ENCODE measurements at places on chromosomes 5 and 9. TPM values are rescaled to one million over a fixed set of nuclear protein-coding genes. Genes with fewer than 3 reads are reported as not detected.

NRG2 gene
- total RNA-seq = 0.30 TPM

ARID3C gene
- total RNA-seq = not detected

DNA sequence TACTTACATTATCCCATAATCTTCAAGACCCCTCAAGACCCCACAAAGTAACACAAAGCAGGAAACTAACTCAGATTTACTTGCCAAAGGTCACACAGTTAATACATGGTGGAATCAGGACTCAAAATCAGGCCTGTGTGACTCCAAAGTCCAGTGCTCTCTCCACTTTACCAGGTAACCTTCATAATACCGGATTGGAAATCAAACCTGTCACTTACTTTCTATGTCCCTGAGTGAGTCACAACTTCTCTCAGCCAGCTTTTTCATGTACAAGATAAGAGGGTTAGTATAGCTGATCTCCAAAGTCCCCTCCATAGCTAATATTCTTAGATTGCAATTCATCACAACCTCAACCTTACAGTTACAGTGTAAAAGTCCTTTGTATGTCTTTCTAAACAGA lies 17.1 kb downstream of the STRBP start:
- DNase-seq = no peak

GRCh38 chr5:132466433-132467286 lies 23.9 kb downstream of the IRF1 start:
- no peak for DNase-seq

GRCh38 chr5:478369-478981 lies 35.5 kb downstream of the EXOC3 start:
- DNase-seq = no peak

DNA sequence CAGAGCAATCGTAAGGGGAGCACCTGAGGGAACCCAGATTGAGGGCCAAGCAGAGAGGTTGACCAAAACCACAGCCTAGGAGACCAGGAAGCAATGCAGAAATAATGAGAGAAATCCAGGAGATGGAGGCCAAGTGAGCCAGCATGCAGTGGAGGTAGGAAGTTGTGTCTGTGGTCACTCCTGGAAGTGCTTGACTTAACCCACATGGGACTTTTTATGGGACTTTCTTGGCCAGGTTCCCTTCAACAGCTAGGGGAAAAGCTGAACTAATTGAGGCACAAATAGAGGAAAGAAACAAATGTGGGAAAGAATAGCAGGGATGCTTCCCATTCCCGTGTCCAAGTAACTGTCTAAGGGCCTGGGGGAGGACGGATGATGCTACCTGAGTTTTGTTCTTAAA lies 293.2 kb upstream of the CLINT1 start:
- DNase-seq = no peak

DNA sequence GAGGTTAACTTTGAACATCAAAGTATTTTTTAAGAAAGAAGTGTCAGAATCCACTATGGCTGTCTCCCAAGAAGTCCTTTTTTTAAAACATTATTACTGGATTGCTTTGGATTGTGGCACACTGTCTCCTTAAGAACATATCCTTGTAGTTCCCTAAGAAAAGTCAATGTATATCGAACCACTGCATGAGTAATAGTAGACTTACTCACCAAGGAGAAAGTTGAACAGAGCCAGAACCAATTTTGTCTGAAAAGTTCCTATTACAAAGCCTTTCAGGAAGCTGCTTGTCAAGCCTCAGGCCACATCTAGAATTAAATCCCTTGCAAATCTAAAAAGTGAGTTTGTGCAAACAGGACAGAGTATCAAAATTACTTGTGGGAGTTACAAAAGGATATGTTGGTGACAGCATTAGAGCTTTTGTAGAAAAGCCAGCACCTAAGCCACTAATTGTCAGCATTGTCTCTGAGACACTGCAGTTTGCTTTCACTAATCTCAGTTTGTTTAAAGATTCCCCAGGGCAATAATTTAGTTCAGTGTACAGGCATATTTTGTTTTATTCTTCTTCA lies 195.4 kb downstream of the MPDZ start:
- DNase-seq = no peak

- DNase-seq = no peak
Measured at GRCh38 chr5:3209918-3210317, 385.7 kb upstream of the IRX1 start.

DNA sequence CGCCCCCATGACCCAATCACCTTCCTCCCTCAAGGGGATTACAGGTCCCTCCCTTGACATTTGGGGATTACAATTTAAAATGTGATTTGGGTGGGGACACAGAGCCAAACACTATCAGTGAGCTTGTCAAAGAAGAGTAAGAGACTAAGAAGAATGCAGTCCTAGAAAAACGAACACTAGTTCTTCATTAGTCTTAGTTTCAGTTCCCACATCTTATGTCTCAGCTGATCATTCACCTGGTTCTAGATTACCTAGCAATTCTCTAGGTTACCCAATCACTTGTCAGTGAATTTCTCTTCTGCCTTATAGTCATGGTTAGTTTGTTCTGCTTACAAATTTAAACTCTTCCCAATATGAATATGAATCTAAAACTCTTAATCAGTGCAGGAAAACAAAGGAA lies 251.5 kb downstream of the COX7C start:
- DNase-seq = no peak

DNA sequence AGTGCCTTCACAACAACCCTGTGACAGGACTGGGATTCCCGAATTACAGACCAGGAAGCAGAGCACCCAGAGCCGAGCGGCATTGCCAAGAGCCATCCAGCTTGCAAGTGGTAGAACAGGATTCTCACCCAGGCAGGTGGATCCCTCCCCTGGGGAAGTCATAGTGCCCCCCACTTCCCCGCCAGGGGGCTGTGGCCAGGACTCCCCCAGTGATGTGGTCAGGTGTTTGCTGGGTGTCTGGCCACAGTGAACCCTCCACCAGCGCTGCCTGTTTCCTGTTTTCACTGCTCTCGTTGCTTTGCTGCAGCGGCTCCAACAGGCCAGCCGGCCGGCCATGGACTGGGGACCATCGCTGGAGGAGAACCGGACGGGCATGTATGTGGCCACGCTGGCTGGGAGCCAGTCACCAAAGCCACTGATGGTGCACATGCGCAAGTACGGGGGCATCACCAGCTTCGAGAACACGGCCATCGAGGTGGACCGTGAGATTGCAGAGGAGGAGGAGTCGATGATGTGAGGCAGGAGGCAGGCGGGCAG lies 19.3 kb downstream of the SLC6A7 start:
- no peak for DNase-seq

GRCh38 chr5:140340605-140341121 lies 5.7 kb downstream of the HBEGF start:
- no peak for DNase-seq

- no peak for DNase-seq
Measured at GRCh38 chr5:66558560-66558959, 37.6 kb upstream of the MAST4 start.

- no peak for DNase-seq
Measured at GRCh38 chr5:136906545-136906944, 541.2 kb upstream of the TRPC7 start.

- DNase-seq = no peak
Measured at GRCh38 chr5:137937994-137938750, 48.9 kb downstream of the PKD2L2 start.

GRCh38 chr9:1320051-1320557 lies 269.9 kb downstream of the DMRT2 start:
- no peak for DNase-seq
